Heart left ventricle (tissue), 16 donors: ENCODE measurements at places on chromosomes 16 and 17. TPM values are rescaled to one million over a fixed set of nuclear protein-coding genes. Genes with fewer than 3 reads are reported as not detected.

The ALDOA gene
- total RNA-seq = 4,101 TPM

GRCh38 chr16:11175787-11176341 is 80.1 kb downstream of the SOCS1 start:
- H3K27me3 ChIP-seq = no peaks in the 10 kb centered on the region
- no peak overlapping the region for H3K27ac ChIP-seq
- H3K4me1 ChIP-seq = no peaks in the 10 kb centered on the region

DNA sequence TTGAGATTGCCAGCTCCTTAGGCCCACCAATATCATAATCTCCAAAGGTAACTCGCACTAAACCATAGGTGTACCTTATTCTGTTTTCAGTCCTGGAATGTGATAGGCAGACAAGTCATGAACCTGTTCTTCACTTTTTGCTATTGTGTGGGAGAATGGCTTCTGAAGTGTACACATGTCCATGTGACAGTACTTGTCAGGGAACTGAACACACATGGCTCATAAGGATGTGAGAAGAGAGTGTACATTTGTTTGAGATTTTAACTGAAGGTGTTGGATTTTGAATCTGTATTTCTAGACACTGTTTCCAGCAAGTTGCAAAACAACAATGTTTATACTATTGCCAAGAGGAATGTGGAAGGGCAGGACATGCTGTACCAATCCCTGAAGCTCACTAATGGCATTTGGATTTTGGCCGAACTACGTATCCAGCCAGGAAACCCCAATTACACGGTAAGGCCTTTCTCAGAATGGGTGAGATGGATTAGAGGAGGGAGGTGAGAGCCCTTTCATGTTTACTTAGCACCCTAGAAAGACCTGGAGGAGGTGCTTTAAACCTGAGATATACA is 14.5 kb upstream of the RASL10B start:
- no peak overlapping the region for H3K4me3 ChIP-seq
- H3K36me3 ChIP-seq = peaks cover 8% of the 10 kb centered on the region
- H3K4me1 ChIP-seq = peaks cover 24% of the 10 kb centered on the region
- H3K27ac ChIP-seq = peak overlapping the region; percentile 22
- H3K27me3 ChIP-seq = no peaks in the 10 kb centered on the region

- no peaks in the 10 kb centered on the region for H3K4me1 ChIP-seq
- no peaks in the 10 kb centered on the region for H3K27me3 ChIP-seq
- H3K4me3 ChIP-seq = no peak overlapping the region
- no peak overlapping the region for H3K27ac ChIP-seq
- H3K36me3 ChIP-seq = no peaks in the 10 kb centered on the region
These were observed 6.7 kb upstream of the SBK1 start for GRCh38 chr16:28285649-28286048.

DNA sequence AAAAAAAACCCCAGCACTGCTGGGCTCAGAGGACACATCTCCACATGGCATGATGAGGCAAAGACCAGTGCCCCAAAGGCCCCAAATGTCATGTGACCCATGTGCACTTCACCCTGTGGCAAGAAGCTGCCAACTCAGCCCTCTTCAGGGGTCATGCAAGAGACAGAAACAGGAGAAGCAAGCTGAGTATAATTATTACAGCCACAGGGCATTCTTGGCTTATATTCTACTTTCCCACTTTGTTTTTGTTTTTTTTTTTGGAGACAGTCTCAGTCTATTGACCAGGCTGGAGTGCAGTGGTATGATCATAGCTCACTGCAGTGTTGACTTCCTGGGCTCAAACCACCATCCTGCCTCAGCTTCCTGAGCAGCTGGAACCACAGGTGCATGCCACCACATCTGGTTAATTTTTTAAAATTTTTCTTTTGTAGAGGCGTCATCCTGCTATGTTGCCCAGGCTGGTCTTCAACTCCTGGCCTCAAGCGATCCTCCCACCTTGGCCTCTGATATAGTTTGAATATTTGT is 32.7 kb upstream of the LITAF start:
- no peaks in the 10 kb centered on the region for H3K36me3 ChIP-seq
- DNase-seq = no peak
- H3K4me1 ChIP-seq = peaks cover 3% of the 10 kb centered on the region
- no peaks in the 10 kb centered on the region for H3K27me3 ChIP-seq
- no peak overlapping the region for H3K4me3 ChIP-seq

DNA sequence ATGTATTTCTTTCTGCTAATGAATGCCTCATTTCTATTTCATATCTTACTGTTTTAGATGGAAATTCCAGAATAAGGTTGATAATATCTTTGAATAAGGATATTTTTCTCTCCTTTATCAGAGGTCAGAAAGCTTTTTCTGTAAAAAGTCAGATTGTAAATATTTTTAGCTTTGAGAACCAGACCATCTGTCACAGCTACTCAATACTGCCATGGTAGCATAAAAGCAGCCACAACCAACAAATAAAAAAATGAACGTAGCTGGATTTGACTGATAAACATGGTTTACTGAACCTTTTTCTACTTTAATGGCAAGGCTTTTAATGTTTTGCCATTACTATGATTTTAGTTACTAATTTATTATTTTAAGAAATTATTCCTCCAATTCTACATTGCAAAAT is 217.4 kb upstream of the COX10 start:
- H3K36me3 ChIP-seq = no peaks in the 10 kb centered on the region
- H3K4me3 ChIP-seq = no peak overlapping the region
- no peak for DNase-seq
- H3K27me3 ChIP-seq = no peaks in the 10 kb centered on the region
- no peaks in the 10 kb centered on the region for H3K4me1 ChIP-seq

DNA sequence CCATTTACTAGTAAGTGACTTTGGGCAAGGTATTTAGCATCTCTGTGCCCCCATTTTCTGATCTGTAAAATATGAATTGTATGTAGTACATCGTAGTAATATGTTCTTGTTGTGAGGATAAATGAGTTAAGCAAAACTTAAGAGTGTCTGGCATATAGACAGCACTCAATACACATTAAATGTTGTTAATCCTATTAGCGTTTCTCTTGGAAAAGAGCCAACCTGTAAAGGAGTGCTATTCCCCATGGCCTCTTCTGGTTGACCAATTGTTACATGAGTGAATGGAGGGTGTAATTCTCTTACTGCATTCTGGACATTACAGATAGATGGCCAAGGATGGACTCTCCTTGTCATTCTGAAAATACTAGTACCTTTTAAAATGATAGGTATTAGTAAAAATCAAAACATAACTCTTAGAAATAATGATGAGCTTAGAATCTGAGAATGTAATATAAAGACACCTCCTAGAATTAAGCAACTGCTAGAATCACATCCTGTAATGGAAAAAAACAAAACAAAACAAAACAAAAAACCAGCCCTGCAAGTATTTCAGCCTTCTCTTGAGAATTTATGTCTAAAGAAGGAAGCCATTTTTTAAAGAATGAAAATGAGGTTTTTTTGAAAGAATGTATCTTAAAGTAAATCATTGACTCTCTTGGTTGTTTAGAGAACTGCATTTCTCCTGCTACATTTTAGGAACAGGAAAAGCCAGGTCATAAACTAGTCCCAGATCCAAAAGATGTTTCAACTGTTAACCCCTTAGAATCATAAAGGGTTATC is 30.5 kb downstream of the IQCK start:
- H3K27ac ChIP-seq = peak overlapping the region; percentile 33
- no peak for DNase-seq
- H3K27me3 ChIP-seq = no peaks in the 10 kb centered on the region
- no peaks in the 10 kb centered on the region for H3K4me1 ChIP-seq
- H3K36me3 ChIP-seq = no peaks in the 10 kb centered on the region

DNA sequence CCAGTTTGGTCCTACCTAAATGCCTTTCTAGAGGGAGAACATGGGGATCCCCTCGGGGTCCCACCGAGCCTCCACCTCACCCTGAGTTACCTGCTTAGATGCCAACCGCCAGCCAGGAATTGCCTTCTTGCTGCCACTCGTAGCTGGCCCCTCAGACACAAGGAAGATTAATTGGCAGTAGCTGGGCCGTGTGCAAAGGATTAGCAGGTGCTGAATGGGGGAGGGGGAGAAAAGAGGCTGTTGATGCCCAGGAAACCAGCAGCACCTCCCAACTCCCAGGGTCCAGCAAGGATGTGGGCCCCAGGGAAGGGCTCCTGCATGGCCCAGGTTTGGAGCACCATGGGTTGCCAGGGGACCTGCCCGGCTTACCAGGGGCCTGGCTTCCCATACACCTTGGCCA is at the start of gene CNGB1:
CNGB1 (minus strand) TSS at position 159 of the 400 bp plus-strand sequence. CDS start 3,842 bp downstream, outside the sequence.
- no peak within 1 kb of the TSS for H3K4me3 ChIP-seq
- no peaks in the 10 kb centered on the region for H3K27me3 ChIP-seq
- no peaks in the 10 kb centered on the region for H3K36me3 ChIP-seq

DNA sequence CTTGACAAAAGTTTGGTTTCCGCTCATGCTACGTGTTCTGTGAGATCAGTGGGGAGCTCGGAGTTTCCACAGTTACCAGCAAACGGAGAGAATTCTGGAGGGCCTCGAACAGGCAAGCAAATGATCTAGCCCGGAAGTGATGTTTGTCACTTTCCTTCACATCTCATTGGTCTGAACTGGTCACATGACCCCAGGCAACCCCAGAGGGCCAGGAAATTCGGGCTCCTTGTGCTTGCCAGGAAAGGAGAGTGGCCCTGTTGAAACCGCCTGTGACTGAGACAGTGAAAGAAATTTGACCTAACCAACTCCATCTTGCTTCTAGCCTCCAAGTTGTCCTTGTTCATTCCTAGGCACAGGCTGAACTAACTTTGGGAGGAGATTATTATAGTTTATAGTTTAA is 23.0 kb downstream of the SPPL2C start:
- no peak overlapping the region for H3K27ac ChIP-seq
- H3K36me3 ChIP-seq = no peaks in the 10 kb centered on the region
- peaks cover 31% of the 10 kb centered on the region for H3K27me3 ChIP-seq
- no peaks in the 10 kb centered on the region for H3K4me1 ChIP-seq

The TPSD1 gene
- total RNA-seq = 0.38 TPM

- peaks cover 18% of the 10 kb centered on the region for H3K36me3 ChIP-seq
- DNase-seq = no peak
- no peaks in the 10 kb centered on the region for H3K4me1 ChIP-seq
- no peak overlapping the region for H3K4me3 ChIP-seq
These were observed 16.8 kb downstream of the AMFR start for GRCh38 chr16:56408379-56409098.

DNA sequence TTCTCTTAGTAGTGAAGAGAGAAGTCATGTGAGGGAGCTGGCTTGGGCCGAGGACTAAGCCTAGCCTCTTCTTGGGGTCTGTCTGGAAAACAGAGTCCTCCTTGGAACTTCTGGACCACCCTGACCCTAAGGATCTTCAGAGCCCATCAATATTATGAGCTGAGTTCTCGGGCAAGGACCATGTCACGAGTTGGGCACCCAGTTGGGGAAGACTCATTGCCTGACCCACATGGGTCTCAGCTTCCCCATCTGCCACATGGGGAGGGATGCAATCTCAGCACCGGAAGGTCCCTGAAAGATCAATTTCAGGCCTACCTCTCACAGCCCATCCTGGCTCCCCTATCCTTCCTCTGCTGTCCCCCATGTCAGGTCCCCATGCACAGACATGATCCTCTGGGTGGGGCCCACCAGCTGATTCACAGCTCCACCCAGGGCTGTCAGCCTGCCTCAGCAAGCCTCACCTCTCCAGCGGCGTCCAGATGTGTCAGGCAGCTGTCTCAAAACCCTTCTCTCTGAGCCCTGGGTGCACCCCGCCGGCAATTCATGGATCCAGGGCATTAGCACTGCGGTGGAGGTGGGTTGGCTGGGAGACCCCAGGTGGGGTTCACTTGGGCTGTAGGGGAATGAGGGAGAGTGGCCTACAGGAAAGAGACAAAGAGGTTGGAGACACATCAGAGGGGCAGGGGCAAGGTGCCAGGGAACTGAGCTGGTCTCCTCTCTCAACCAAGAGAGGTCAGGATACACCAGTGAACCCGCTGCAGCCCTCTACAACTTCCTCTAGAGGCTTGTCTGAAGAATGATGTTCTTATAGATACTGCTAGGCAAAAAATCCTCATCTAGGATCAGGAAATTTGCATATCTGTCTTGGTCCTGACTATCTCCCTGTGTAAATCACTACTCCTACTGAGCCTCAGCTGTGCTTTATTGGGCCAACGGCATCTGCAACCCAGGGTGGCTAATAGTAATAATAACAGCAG is 1.8 kb downstream of the NLRP1 start:
- peaks cover 36% of the 10 kb centered on the region for H3K4me1 ChIP-seq
- peak overlapping the region; percentile 20 for H3K27ac ChIP-seq
- no peak for DNase-seq
- H3K36me3 ChIP-seq = peaks cover 31% of the 10 kb centered on the region
- H3K27me3 ChIP-seq = no peaks in the 10 kb centered on the region
- no peak overlapping the region for H3K4me3 ChIP-seq

DNA sequence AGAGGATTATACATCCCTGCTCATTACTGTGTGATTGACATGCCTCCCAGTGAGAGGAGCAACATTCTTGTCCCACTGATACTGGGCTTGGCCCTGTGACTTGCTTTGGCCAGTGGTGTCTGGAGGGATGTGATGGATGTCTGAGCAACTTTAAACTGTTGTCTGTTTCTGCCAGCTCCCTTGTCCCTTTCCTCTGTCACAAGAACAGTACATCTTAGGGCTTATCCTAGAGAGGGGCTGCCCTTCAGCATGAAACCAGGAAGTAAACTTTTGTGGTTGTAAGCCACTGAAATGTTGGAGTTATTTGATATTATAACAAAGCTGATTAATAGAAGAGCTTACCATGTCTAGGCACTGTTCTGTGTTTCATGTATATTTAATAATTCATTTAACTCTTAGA is 82.9 kb upstream of the GPRC5B start:
- H3K36me3 ChIP-seq = no peaks in the 10 kb centered on the region
- no peak for DNase-seq
- H3K27ac ChIP-seq = no peak overlapping the region
- no peaks in the 10 kb centered on the region for H3K4me1 ChIP-seq
